Globus pallidus (tissue), 1 donor: ENCODE measurements at places on chromosomes 7 and 10.

DNA sequence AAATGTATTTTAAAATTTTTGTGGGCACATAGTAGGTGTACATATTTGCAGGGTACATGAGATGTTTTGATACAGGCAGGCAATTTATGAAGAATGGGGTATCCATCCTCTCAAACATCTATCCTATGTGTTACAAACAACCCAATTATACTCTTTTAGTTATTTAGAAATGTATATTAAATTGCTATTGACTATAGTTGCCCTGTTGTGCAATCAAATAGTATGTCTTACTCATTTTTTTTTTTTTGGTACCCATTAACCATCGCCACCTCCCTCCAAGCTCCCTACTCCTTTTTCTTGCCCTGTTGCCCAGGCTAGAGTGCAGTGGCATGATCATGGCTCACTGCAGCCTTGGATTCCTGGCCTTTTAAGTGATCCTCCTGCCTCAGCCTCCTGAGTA is 128.1 kb downstream of the BAMBI start:
- DNase-seq, result no peak

GRCh38 chr7:107396990-107397389 is 72.9 kb upstream of the GPR22 start:
- DNase-seq, result no peak

DNA sequence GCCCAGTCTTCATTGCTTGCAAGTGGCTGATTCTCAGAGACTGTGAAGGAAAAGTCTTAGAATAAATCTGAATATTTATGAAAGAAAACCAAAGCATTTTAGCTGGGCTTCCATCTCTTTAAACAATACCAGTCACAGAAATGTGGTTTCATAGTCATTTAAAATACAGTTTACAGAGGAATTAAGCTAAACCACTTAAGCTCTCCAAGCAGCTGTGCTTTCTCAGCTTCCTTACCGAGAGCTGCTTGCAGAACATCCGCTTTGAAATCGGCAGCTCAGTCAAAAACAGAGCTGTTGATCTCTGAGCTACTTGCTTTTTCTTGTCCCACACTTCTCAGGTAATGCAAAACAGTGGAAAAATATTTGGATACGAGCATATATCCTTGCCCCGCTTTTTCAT is 134.5 kb downstream of the DYNC1I1 start:
- DNase-seq, result no peak

DNA sequence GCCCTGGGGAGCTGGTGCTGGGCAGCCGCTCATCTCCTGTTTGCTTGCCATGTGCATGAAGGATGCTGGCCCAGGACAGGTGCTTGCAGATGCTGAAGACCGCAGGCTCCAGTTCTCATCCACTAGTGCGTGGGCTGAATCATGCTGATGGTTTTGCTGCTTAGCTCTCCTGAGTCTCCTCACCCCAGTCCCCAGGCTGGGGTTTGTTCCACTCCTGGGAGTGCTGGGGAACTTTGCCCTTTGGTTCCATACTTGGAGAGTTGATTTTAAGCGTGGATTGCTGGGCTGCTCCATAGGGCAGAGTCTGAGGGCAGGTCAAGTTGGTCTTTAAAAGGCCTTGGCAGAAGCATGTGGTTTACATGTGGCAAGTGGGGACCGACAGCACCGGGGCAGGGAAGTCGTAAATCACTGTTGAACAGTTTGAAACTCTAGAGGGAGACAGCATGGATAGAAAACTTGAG is 9.1 kb downstream of the DYNC2I1 start:
- no peak for DNase-seq

DNA sequence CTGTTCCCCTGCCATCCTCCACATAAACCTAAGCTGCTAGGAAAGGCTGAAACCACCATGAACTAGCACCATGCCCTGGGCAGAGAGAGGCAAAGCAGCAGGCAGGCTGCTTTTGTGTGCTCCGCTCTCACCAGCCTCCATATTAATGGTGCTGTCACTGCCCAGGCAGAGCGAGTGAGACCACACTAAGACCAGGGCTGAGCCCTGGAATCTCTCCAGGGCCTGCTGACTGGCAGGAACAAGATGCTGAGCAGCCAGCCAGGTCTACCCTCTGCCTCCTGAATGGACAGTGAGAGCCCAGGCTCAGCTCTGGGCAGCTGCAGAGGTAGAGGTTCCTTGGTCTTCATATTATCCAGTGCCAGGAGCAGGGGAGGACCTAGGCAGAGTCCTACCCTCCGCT is 1.6 kb upstream of the CRHR2 start:
- DNase-seq, result peak; percentile 9

- DNase-seq, result no peak
Observed at GRCh38 chr10:78166261-78166660, 132.6 kb downstream of the RPS24 start.

- DNase-seq, result no peak
Observed at GRCh38 chr10:127720142-127720541, 16.8 kb upstream of the FOXI2 start.

- no peak for DNase-seq
Observed at GRCh38 chr10:69262292-69262751, 16.0 kb upstream of the HK1 start.

DNA sequence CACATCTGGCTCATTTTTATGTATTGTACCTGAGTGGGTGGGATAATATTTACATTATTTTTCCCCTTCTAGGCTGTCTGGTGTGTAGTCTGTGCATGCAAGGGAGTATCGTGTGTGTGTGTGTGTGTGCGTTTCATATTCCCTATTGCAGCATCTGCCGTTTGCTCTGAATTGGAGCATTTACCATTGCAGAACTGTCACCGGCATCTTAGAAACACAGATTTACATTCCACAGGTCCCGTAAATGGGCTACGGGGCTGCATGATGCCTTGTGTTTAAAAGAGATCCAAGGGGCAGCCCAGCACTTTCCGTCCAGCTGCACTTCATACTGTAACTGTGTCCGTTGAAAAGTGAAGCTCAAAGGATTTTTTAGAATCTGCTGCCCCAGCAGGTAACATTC is 167.1 kb upstream of the KIAA1217 start:
- DNase-seq, result no peak

- no peak for DNase-seq
Observed at GRCh38 chr7:11182736-11183135, 209.1 kb downstream of the PHF14 start.

DNA sequence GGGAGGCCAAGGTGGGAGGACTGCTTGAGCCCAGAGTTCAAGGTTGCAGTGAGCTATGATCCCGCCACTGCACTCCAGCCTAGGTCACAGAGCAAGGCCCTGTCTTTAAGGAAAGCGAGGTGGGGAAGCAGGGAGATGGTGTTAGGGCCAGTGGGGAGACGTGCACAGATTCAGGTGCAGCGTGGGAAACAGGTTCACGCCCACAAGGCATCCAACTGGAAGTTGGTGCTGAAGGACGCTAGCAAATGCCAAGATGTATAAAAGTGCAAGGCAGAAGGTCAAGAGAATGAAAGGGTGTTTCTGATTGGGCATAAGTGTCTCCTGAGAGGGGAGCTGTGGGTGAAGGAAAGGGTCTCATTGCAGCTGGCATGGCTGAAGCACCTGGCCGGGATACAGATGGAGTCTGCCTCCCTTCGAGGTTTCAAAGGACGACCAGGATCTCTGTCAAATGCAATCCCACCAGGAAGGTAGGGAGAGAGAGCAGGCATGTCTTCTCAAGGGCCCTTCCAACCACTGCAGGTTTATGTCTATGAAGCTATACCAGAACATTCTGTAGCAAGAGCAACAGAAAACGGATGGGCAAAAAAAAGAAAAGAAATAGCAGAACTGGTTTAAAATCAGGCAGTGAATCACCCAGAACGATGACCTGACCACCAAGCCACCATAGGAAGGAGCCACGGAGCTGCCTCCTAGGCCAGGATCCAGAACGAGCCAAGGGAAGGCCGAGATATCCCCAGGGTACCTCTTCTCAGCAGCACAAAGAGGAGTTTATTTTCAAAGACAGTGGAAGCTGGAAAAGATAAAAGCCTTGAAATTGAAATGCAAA is 43.2 kb downstream of the GSDME start:
- no peak for DNase-seq

DNA sequence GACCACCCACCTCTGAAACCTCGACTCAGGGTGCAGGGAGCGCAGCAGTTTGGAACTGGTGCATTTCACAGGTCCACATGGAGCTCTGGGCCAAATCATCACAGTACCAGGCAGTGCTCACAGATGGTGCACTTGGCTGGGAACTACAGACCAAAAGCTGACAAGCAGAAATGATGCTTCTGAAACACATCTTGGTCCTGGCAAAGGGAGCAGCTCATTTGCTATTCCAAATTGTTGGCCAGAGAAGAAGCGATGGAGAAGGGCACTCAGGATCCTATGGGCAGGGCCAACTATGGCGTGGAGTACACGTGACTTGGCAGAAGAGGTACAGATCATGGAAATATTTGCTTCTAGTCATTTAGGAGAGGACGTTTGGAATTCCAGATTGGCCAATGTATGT is 383.9 kb downstream of the CALN1 start:
- DNase-seq, result no peak

GRCh38 chr10:67612176-67612575 is 83.8 kb downstream of the CTNNA3 start:
- no peak for DNase-seq

DNA sequence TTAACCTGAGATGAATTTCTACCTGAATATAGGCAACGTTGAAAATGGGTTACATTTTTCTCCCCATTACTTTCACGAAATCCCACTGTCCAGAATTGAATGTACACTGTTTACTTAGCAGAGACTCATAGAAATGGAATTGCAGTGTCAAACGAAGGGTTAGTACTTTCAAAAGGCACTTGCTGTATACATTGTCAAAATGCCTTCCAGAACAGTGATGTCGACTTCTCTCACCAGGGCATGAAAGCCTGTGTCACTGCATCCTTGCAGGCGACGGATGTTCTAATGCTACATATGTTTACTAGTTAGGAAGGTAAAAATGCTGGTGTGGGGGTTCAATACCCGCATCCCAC is 41.2 kb downstream of the TACC2 start:
- no peak for DNase-seq

- DNase-seq, result no peak
Observed at GRCh38 chr10:77526868-77527617, 110.6 kb downstream of the KCNMA1 start.

DNA sequence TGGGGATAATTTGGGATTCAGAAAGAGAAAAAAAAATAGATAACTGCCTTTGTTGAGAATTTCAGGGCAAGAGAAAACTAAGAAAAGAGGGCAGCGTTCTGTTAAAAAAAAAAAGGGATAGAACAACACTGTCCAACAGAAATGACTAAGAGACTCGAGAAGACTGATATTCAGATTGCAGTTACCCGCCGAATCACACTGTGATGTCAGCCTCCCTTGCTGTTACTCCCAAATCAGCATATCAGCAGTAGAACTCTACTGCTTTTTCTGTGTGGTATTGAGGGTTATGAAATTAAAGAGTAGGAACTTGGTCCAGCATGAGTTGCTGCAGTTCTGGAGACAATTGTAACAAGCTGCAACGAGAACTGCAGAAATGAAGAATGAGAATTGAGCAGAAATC is 1.9 kb downstream of the GJC3 start:
- no peak for DNase-seq

- no peak for DNase-seq
Observed at GRCh38 chr7:150986099-150986512, 4.7 kb upstream of the NOS3 start.

DNA sequence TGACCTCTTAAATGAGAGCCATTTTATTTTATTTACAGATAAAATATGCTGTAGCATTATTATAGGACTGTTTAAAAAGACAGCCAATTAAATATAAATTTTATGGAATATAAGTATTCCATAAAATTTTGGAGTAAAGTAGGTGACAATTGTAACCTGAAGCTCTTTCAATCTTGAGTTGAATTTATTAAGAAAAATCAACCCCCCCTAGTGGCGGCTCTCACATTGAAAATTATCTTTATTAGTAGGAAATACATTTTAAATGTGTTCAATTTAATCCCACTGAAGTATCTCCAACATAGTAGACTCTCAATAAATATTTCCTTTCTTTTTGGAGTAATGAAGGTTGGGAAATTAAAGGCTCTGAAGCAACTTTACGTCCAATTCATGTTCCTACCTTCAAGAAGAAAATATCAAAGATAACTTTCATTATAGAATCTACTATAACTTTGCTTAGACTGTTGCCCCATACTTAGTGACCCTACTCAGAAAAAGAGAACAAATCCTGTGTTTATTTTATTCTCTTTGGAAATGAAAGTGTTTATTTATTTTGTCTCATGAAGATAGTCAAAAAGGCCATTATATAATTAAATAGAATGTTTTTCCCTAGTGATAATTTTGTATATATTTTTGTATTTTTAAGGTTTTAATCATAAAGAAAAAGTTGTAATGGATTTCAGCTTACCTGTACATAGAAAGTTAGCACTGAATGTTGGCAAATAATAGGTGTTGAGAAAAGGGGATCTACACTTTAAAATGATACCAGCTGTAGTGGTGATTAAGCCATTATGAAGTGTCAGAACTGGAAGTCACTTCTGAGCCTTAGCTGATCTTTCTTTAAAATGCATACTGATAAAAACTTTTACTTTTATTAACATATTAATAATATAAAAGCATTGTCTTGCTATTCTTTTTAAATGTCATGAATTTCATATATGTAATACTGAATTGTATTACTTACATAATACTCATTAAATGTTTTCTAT is 3.3 kb downstream of the AHR start:
- DNase-seq, result peak; percentile 63

- DNase-seq, result no peak
Observed at GRCh38 chr7:133542209-133542780, 289.4 kb downstream of the EXOC4 start.

- no peak for DNase-seq
Observed at GRCh38 chr7:35533902-35534301, 161.0 kb downstream of the HERPUD2 start.

DNA sequence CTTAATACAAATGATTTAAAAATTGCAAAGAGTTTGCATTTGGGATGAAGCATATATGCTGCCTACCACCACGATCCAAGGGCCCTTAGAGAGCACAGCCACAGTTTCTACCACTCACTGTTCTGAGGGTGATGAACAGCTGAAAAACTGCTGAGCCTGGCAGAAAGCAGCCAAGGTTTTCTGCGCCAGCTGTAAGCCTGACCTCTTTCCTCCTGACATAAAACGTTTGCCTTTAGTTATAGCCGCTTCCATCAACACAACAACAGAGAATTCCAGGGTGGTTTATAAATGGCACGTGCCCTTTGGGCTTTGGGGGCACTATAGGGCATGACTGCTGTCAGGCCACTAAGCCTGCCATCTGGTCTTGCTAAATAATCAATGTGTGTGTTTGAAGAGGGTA is 222.8 kb downstream of the RELN start:
- DNase-seq, result no peak
